ENCODE measurements at places on chromosomes 3 and 15.

GRCh38 chr3:152121270-152121636 is 147.5 kb upstream of the MBNL1 start:
- no peak for DNase-seq

GRCh38 chr15:45427085-45427484 is 48.7 kb upstream of the GATM start:
- DNase-seq: no peak

- no peak for DNase-seq
Measured at GRCh38 chr3:111947231-111947630, 31.6 kb upstream of the ABHD10 start.

- DNase-seq: peak; percentile 56
Measured at GRCh38 chr3:142857056-142857455, 31.8 kb downstream of the PCOLCE2 start.

- DNase-seq: peak; percentile 29
Measured at GRCh38 chr3:148790851-148791735, 36.5 kb upstream of the CPB1 start.

DNA sequence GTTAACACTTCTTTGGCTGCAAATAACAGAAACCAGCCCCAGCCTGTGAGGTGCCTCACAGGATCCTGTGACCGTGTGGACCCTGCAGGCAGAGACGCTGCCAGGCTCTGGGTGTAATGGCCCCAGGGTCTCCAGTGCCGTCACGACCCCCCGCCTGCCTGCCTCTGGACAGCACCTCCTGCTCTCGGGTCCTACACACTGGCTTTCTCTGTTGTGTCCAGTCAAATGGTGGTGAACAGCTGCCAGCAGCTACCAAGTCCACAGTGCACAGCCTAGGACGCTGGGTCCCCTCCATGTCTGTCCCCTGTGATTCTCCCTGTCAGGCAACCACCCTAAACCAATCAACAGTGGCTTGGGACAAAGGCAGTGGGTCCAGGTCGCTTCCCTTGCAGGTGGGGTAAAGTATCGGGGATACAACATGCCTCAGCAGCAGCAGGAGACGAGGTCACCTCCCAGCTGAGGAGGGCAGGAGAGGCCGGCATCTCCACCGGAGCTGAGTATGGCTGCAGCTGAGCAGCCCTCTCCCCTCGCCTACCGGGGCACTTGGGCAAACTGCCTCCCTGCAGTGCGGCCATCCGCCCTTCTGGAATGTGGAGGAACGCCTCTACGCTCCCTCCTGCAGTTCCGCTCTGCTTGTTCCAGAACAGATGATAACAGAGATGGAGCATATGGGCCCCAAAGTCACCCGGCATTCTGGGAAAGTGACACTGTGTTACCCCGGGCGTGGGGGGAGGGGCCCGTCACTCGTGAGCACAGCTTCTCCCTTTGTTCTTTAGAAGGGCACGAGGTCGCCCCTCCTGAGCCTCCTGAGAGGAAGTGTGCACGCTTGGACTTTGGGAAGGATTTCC is 21.1 kb upstream of the SKOR1 start:
- no peak for DNase-seq

Data from NCI-H526 treated with DMSO at 0.1 percent for 48 hours (cell line).